Dermis microvascular lymphatic vessel endothelial cell (primary cell): ENCODE measurements at places on chromosomes 6 and 20. TPM values are rescaled to one million over a fixed set of nuclear protein-coding genes. Genes with fewer than 3 reads are reported as not detected.

The CAP2 gene
- total RNA-seq: 0.39 and 0.63 TPM in 2 replicates

DNA sequence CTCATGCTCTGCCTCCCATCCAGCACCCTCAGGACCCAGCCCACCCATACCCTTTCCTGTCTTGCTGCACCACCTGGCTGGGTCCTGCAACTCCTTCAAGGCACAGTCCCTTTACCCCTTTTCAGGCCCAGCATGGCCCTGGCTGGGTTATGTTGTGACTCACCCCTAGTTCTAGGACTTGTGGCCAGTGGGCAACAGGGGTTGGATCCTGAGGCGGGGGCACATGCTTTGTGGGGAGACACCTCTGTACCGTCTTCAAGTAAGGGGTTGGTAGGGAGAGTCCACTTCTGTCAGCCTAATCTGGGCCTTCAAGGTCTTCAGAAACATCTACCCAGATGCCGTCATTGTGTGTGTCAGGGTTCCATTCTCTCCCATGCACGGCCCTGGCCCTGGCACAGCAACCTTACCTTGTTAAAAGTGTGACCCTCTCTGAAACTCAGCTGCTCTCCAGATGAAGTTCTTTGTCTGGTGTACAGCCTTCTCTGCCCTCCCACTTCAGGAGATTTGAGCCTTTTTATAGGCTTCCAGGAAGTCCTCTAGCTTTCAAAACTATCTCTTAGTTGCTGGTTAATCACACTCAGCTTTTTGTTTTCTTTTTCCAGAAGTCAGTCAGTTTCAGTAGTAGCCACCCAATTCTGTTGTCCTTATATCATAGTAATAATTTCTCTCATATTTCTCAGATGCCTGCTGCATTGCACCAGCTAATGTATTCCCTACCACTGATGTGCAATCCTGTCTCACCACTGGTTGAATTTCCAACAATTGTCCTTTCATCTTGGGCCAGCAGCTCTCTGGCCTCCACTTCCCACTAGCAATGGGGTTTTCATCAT lies 107.3 kb downstream of the NRN1 start:
- DNase-seq: no peak

DNA sequence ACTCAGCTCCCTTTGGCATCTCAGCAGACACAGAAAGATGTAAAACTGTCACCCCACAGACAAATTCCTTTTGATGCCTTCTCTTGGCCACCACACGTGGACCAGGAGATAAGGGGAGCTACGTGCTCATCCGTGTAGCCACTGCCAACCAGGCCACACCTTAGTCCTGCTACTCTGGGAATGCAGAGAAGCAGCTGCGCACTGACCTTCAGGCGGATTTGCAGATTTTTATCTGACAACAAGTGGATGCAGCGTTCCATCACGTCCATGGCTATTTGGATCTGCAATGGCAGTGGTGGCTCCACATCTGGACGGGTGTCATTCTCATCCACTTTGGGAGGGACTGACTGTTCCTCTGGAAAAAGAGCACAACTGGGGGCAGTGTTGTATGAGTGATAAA lies 30.8 kb downstream of the TTI1 start:
- no peak for DNase-seq

DNA sequence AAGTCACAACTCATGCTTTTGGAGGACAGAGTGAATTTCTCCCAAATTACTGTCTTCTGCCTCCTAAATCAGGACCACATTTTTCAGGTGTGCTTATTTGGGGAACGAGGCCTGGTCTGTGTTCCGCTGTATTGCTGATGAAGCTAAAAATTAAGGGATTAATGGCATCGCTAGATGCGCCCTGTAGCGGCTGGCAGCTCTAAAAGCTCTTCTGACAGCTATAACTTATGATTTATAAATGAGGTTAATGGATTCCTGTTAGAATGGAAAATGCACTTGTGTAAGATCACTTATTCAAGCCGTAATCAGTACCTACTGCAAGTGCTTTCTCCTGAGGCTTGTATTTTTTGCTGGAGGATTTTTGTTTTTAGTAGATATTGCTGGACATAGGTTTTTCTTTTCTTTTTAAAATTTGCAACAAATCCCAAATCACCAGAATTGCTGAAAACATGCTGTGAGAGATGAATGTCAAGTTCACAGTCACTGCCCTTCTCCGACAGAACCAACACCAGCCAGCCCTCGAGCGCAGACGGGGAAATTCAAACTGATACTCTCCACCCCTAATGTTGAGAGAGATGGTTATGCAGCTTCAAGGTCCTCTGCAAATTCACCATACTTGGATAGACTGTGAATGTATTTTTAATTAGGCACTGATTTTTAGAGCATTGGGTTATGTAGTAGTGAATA lies 49.1 kb downstream of the AKAP12 start:
- no peak for DNase-seq

- DNase-seq: no peak
Measured at GRCh38 chr20:10551732-10552724, 116.9 kb downstream of the SLX4IP start.
